CD4-positive, alpha-beta T cell treated with Interferon gamma for 1 hour (primary cell): ENCODE measurements at places on chromosomes 2 and 18.

- DNase-seq, result no peak
Observed at GRCh38 chr2:98857001-98857400, 79.0 kb downstream of the CRACDL start.

- DNase-seq, result no peak
Observed at GRCh38 chr2:103327966-103328365, 566.1 kb downstream of the TMEM182 start.

DNA sequence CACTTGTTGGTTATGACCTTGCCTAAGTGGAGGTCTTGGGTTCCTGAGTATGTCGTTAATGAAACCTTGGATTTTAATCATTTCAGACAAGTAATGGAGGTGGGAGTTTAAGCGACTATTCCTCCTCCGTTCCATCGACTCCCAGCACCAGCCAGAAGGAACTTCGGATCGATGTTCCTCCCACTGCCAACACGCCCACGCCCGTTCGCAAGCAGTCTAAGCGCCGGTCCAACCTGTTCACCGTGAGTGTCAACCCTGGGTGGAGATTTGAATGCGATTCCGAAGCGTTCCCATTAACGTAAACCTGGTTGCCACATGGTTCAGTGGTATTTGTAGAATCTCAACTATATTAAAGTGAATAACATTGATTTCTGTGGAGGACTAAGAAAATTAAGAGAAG is 305.4 kb downstream of the AGAP1 start:
- DNase-seq, result no peak

DNA sequence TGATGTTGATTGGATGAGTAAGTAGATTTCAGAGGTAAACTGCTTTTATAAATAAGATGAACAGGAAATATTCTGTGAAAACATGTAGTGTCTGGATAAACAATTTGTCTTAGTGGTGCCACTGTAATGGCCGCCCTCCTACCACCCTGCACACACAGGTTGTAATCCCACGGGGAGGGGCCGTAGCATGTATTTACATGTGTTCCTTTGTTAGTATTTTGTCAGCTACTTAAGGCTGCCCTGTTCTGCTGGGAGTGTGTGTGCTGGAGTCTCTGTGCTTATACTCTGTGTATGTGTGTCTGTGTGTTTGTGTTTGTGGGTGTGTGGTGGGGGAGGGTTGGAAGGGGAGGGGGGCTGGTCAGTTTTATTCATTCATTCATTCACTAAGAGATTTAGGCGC is 5.1 kb downstream of the TSHZ1 start:
- no peak for DNase-seq

DNA sequence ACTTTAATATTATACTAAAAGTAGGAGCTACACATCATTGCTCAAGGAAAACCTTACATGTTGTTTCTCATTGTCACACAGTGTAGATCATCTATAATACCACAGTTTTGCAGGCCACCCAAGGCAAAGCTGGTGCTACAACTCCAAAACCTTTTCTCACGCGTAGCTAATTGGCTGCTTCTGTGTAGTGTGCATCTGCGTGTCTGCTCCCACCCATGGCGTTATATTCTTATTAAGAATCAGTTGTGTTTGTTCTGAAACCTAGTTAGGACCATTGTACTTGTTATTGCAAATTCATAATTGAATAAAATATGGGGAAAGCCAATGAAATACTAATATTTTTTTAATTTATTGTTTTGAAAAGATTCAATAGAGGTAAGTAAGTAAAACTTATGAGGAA is 83.9 kb downstream of the RBM43 start:
- DNase-seq, result no peak

DNA sequence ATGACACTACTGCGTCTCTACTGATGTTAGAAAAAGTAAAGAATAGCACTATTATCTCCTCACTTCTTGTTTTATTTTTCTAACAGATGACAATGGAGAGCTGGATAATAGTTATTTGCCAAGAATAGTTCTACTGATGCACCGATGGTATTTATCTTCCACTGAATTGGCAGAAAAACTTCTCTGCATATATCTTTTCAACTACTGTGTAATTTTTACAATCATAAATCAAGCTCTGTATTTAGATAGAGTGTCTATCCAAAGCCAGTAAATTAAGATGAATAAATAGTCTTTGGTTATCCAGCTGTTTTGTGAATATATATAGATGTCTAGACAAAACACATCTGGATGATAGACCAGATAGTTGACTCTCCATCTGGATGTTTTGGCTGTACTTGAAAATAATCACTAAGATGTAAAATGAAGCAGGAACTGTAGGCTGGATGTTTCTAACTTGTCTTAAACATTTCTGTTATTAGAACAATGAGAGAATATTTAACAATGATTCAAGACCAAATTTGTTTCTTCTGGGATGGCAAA is 40.1 kb downstream of the RASGRP3 start:
- no peak for DNase-seq
